Fibroblast of villous mesenchyme (primary cell): ENCODE measurements at places on chromosomes 2 and 18. TPM values are rescaled to one million over a fixed set of nuclear protein-coding genes. Genes with fewer than 3 reads are reported as not detected.

CBLN2 gene
- total RNA-seq: 1.7 and 30.9 TPM in 2 replicates

TMEM198 gene
- total RNA-seq: 2.6 and 2.9 TPM in 2 replicates

TSPYL6 gene
- total RNA-seq: not detected in 2 replicates

HOXD3 gene
- 14.5 and 21.6 TPM in 2 replicates for total RNA-seq

CFAP53 gene
- under 0.01 and 0.32 TPM in 2 replicates for total RNA-seq
